ENCODE measurements at places on chromosomes 12 and 14.

DNA sequence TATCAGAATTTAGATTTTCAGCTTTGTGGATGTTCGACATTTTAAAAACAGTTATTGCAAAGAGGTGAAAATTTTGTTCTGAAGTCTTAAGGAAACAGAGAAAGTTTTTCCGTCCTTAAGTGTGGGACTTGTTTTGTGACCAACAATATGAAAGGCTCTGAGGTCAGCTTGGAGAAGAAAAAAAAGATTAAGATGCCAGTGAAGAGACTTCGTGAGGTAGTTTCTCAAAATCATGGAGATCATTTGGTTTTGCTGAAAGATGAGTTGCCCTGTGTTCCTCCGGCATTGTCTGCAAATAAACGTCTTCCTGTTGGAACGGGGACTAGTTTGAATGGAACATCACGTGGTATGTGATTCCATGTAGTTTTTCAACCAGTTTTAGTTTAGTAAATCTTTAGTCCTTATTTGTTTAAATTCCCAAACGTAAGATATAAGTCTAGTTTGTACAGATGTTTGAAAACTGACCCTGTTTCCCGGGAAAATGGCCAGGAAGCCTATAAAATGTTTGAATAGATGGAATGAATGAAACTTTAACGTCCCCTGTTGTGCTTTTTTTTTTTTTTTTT, 682 bp downstream of the KIAA0586 start:
- peak; percentile 33 for DNase-seq

DNA sequence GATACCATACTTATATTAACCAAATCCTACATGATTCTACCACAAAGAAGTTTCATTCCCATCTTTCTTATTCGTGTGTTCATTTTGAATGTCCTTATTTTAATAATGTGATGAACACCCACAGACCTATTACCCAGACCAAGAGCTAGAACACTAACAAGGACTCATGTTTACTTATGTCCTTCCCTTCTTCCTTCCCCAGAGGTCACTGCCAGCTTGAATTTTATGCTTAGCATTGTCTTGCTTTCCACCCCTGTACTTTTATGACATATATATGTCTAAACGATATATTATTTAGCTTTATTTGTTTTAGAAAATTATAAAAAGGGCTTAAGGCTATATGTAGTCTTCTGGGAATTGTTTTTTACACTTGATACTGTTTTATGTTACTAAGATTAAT, 238.6 kb downstream of the LRIG3 start:
- DNase-seq: no peak

GRCh38 chr12:55757701-55758100, 14.8 kb downstream of the GDF11 start:
- DNase-seq: no peak

DNA sequence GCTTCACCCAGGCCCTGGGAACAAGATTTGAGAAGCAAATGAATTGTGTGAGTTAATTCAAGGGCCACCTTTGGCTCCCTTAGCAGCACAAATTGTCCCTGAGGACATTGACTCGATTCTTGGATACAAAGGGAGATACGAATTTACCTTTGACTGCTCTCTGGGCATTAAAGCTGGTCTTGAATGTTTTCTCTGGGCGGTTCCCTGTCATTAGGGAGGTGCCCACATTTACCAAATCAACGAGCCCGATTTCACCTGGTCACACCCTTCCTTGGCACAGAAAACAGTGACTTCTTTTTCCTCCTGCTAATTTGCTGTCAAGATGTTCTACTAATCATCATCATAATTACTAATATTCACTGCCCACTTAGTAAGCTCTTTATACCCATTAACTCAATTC, 27.1 kb upstream of the CCDC63 start:
- no peak for DNase-seq

GRCh38 chr14:51069055-51069454, 25.9 kb downstream of the TRIM9 start:
- no peak for DNase-seq

- DNase-seq: no peak
Observed at GRCh38 chr14:59254146-59254910, 65.9 kb downstream of the DAAM1 start.

- no peak for DNase-seq
Observed at GRCh38 chr12:4991373-4991772, 52.3 kb upstream of the KCNA5 start.

DNA sequence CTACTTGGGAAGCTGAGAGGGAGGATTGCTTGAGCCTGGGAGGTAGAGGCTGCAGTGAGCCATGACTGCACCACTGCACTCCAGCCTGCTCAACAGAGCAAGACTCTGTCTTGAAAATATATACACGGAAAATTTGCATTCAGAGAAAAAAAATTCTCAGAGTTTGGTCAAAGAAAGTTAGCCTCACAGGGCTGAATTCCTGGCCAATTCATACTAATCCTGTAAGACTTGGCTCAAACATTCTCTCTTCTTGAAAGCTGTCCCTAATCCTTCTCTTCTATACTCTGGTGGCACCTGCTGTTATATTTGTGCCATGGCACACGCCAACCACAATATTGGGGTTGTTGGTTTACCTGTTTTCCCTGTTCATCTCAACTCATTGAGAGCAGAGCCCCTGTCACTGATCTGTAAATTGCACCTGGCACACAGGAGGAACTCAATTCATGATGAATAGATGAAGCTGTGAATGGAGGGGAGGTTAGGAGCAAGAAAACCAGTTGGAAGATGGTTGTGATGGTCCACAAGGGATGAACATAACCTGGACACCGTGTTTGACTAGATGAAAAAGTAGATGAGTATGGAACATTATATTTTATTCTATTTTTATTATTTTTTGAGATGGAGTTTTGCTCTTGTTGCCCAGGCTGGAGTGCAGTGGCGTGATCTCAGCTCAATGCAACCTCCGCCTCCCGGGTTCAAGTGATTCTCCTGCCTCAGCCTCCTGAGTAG, 36.8 kb upstream of the SPTSSA start:
- DNase-seq: no peak

- no peak for DNase-seq
Observed at GRCh38 chr14:104816616-104816884, 15.6 kb downstream of the ZBTB42 start.

- DNase-seq: no peak
Observed at GRCh38 chr12:52186118-52186840, 5.5 kb downstream of the KRT80 start.

GRCh38 chr12:52667509-52667908, 12.7 kb downstream of the KRT1 start:
- no peak for DNase-seq

All from activated CD4-positive, alpha-beta memory T cell treated with anti-CD3 and anti-CD28 coated beads for 36 hours (primary cell).